ENCODE measurements at places on chromosomes 4 and X. TPM values are rescaled to one million over a fixed set of nuclear protein-coding genes. Genes with fewer than 3 reads are reported as not detected.

Gene HMX1
- total RNA-seq, result not detected

Gene BGN
- 1.4 TPM for total RNA-seq

Gene IRAK1
- 237 TPM for total RNA-seq

Gene PPEF2
- total RNA-seq, result not detected

Gene PRRG3
- not detected for total RNA-seq

Gene SUPT20HL2
- not detected for total RNA-seq

Gene F8A2
- not detected for total RNA-seq

Gene NLGN3
- total RNA-seq, result 0.44 TPM
